ENCODE measurements at places on chromosomes 1 and 21.

GRCh38 chr1:46784666-46785065 is 14.2 kb upstream of the CYP4B1 start:
- peak; percentile 10 for DNase-seq

GRCh38 chr1:23573574-23574182 is 14.4 kb upstream of the ID3 start:
- no peak for DNase-seq

- no peak for DNase-seq
Observed at GRCh38 chr1:24978383-24979032, 48.4 kb upstream of the RUNX3 start.

DNA sequence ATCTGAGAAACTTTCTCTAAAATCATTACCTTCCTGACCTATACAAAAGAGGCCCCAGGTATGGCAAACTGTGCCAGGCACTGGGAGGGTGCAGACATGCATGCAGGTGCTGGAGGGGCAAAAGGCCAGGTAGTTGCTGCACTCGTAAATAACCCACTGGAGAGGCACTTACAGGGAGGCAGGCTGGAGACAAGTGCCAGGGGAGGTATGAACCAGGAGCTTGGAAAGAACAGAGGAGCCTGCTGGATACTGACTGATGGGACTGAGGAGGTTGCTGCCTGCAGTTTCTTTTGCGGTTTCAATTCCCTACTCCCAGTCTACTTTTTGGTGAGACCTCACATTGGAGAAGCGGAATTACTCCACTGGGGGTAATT is 113.9 kb downstream of the DSCAM start:
- no peak for DNase-seq

- DNase-seq: peak; percentile 89
Observed at GRCh38 chr1:188237573-188238348, 1409.0 kb downstream of the PLA2G4A start.

DNA sequence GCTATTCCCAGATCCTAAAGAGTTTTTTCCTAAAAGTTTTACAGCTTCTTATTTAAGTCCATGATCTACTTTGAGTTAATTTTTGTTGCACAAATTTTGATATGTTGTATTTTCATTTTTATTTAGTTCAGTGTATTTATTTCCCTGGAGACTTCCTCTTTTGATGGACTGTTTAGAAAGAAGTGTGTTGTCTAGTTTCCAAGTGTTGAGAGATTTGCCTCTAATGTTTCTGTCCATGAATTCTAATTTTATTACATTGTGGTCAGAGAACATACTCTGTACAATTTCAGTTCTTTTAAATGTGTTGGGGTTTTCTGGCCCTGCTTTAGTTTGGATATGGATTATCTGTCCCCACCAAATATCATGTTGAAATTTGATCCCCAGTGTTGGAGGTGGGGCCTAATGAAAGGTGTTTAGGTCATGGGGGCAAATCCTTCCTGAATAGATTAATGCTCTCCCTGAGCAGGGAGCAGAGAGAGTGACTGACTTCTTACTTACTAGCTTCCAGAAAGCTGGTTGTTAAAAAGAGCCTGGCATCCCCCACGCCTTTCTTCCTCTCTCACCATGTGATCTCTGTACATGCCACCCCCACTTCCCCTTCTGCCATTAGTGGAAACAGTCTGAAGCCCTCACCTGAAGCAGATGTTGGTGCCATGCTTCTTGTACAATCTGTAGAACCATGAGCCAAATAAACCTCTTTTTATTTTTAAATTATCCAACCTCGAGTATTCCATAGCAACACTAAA is 4.6 kb downstream of the CHD1L start:
- DNase-seq: no peak

DNA sequence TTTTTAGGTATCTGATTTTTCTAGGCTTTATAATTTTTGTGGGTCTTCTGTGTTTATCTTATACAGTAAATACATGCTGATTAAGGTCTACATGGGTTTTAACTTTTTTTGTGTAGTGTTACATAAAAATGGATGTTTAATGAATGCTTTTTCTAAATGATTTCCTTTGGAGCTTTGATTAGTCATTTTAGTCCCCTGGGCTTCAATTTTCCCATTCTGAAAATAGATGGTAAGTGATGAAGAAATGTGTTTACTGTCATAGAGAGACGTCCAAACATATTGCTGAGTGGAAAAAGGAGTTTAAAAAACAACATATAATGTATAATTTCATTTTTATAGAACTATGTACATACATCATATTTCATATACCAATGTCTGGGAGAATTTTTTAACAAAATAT is 140.9 kb upstream of the HMCN1 start:
- no peak for DNase-seq

All from ELR (cell line).